ENCODE measurements at places on chromosomes 13 and 19.

- peak; percentile 85 for DNase-seq
These were observed 3.8 kb downstream of the RAB20 start for GRCh38 chr13:110557610-110558305.

- no peak for DNase-seq
These were observed 130.5 kb downstream of the MAB21L1 start for GRCh38 chr13:35345992-35346391.

GRCh38 chr13:102682727-102683126, 12.1 kb downstream of the METTL21C start:
- no peak for DNase-seq

DNA sequence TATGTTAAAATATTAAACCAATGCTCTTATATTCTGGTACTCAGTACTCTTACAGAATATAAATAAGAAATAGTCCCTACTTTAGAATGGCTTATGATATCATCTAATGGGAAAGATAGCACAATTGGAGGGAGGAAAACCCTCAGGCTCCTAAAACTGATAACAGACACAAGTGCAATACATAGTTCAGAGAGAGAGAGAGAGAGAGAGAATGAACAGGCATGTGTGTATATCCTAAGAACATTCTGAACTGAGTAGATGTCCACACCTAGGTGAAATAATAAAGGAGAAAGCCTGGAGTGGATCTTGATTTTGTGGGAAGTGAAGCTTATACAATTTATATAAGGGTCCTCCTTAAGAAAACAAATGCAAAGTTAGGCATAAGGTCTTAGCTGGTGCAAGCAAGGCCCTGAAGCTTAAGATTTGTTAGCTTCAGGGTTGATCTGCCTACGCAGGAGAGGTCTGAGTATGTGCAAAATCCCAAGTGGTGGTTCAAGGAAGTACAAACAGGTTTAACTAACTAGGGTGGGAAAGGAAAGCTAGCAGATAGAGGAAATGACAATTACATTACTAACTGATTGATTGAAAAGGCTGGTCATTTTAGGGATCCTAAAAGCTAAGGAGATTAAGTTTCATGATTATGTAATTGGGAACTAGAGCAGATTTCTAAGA, 53.3 kb downstream of the SOX21 start:
- DNase-seq, result no peak

GRCh38 chr13:50760751-50761150, 82.7 kb downstream of the DLEU7 start:
- no peak for DNase-seq

- peak; percentile 87 for DNase-seq
These were observed 539 bp upstream of the ZNF667 start for GRCh38 chr19:56477429-56478338.

- no peak for DNase-seq
These were observed 2874.1 kb upstream of the PCDH20 start for GRCh38 chr13:64289702-64290101.

GRCh38 chr19:41897181-41897580, 14.2 kb downstream of the ARHGEF1 start:
- no peak for DNase-seq

DNA sequence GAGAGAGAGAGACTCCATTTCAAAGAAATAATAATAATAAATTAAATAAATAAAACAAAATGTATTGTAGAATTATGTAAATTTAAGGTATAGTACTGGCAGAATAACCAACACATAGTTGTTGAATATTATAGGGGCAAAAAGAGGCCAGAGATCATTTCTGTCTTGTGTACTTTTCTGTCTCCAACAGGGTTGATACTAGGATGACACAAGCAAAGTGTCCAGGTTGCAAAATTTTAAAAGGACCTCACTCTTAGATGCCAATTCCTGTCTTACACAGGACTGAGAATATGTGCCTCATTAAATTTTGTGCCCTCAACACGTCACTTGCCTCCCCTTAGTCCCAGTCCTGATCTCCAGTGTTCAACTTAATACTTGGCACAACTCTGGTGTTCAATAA, 2.2 kb upstream of the AP2S1 start:
- DNase-seq, result no peak

DNA sequence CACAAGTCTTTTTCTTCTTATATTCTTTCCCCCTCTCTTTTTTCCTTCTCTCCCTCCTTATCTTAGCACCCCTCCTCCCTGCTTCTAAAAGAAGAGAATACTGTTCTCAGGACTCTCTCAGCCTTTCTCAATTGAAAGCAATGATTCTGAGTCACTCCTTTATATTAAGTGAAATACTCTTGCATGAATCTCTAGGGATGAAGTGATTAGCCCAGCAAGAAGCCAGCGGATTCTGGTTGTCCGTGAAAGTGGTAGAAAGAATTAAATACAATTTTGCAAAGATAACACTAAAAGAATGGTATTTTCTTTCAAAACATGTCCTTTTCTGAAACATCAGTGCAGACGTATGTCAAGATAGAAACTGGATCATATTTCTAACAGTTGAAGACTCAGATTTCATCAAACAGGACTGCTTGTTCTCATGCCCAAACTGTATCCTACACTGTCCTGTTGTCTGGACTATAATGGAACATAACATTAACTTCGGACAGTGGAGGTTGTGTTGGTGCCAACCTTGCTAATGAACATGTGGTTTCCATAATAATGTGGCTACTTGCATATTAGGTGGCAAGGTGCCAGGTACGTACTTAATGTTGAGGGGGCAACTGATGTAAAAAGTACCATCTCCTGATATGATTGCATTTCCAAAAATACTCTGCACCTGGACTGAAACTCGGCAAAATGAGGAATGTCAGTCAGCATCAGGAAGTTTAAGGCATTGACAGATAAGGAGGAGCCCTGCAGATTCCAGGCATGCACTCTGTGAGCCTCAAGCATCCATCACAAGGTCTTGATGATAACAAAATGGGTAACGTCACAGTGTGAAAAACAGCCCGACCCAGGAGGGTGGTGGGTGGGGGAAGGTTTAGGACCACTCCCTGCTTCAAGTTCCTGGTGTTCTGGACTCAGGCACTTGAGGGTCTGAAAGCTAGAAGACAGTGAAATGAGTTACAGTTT, 357.2 kb downstream of the DLEU7 start:
- DNase-seq, result no peak

GRCh38 chr13:73952648-73953047, 181.6 kb downstream of the KLF12 start:
- DNase-seq, result no peak

GRCh38 chr13:75055296-75055695, 426.7 kb downstream of the TBC1D4 start:
- DNase-seq, result no peak

Measured in NCI-H510A (cell line).